ENCODE measurements at places on chromosomes 7 and 10. TPM values are rescaled to one million over a fixed set of nuclear protein-coding genes. Genes with fewer than 3 reads are reported as not detected.

DNA sequence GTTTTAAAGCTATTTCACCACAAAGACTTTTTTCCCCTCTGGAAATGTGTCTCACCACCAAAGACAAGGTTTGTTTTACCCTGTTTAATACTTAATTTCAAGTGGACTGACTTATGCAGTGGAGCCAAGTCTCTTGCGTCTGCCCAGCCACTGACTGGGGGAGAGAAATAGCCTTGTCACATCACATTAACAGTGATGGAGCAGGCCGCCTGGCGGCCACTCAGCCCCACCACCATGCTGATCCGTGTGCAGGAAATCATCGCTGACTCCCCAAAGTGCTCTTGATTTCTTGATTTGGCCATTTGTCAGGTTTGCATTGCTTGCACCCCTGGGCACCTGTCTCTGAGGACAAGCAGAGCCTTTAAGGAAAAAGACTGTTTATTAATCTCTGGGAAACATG is 334.1 kb downstream of the GLRX3 start:
- no peak overlapping the region for H3K4me3 ChIP-seq
- no peaks in the 10 kb centered on the region for H3K27me3 ChIP-seq
- no peaks in the 10 kb centered on the region for H3K4me1 ChIP-seq

RSPH10B2 gene
- total RNA-seq = not detected

CHRM2 gene
- not detected for total RNA-seq

- peaks cover 14% of the 10 kb centered on the region for H3K4me1 ChIP-seq
- H3K4me3 ChIP-seq = no peak overlapping the region
- no peaks in the 10 kb centered on the region for H3K27me3 ChIP-seq
- DNase-seq = peak; percentile 37
- H3K27ac ChIP-seq = no peak overlapping the region
- no peaks in the 10 kb centered on the region for H3K36me3 ChIP-seq
These were observed 480.1 kb downstream of the INHBA start for GRCh38 chr7:41222746-41223145.

DNA sequence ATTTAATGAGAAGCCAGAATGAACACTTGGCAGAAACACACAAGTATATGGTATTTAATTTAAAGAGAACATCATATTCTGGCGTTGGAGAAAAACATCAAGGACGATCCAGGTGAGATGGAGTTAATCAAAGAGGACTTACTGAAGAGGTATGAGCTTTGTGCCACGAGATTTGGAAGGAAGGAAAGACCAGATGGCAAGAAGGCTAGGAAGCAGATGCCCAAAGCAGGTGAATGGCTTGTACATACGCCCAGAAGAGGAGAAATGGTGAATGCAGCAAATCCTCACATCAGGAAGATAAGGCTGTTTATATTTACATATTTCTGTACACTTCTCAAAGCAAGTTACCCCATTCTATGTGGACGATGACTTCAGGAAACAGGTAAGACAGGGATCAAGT is 163.9 kb upstream of the PLXNA4 start:
- H3K27ac ChIP-seq = no peak overlapping the region
- H3K4me1 ChIP-seq = no peaks in the 10 kb centered on the region
- H3K4me3 ChIP-seq = no peak overlapping the region
- no peaks in the 10 kb centered on the region for H3K36me3 ChIP-seq

KCND2 gene
- not detected for total RNA-seq

DNA sequence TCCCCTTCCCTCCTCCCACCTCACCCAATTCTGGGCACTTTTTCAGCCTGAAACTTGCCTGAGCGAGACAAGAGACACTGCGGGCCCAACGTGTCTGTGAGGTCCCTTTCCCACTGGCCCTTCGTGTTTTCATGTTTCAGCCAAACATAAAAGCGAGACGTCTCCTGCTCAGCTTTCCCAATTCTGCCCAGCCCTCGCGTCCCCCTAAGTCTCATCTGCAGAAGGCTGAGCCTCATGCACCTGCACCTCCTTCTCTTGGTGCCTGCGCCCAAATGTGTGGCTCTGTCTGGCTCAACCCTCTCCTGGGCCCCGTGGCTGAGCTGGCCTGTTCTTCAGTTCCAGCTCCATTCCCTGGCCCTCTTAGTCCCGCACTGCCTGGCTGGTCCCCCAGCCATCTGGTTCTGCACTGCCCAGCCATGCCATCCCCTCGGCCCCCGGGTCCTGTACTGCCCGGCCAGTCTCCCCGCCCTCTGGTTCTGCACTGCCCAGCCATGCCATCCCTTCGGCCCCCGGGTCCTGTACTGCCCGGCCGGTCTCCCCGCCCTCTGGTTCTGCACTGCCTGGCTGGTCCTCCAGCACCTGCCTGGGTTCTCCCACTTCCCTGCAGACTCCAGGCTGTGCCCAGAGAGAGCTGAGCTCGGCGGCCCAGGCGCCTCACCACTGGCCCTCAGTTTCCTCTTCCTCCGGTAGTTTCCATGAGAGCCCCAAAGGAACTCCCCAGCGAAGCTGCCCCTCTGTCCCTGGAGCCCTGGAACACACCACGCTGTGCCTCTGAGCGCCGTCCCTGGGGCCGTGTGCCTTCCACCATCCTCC is 224.1 kb downstream of the DNAJB6 start:
- H3K4me1 ChIP-seq = no peaks in the 10 kb centered on the region
- H3K4me3 ChIP-seq = no peak overlapping the region
- no peak for DNase-seq
- no peak overlapping the region for H3K27ac ChIP-seq
- H3K36me3 ChIP-seq = no peaks in the 10 kb centered on the region

CDH23 gene
- not detected for total RNA-seq

GRCh38 chr7:7188091-7188490 is 5.7 kb downstream of the C1GALT1 start:
- H3K4me3 ChIP-seq = no peak overlapping the region
- peaks cover 9% of the 10 kb centered on the region for H3K4me1 ChIP-seq
- H3K36me3 ChIP-seq = no peaks in the 10 kb centered on the region
- no peak overlapping the region for H3K27ac ChIP-seq
- no peaks in the 10 kb centered on the region for H3K27me3 ChIP-seq

GRCh38 chr10:68403701-68404100 is 3.4 kb downstream of the RUFY2 start:
- no peaks in the 10 kb centered on the region for H3K27me3 ChIP-seq
- H3K27ac ChIP-seq = no peak overlapping the region
- DNase-seq = no peak
- H3K4me1 ChIP-seq = peaks cover 6% of the 10 kb centered on the region
- no peak overlapping the region for H3K4me3 ChIP-seq

MAT1A gene
- total RNA-seq = not detected

DNA sequence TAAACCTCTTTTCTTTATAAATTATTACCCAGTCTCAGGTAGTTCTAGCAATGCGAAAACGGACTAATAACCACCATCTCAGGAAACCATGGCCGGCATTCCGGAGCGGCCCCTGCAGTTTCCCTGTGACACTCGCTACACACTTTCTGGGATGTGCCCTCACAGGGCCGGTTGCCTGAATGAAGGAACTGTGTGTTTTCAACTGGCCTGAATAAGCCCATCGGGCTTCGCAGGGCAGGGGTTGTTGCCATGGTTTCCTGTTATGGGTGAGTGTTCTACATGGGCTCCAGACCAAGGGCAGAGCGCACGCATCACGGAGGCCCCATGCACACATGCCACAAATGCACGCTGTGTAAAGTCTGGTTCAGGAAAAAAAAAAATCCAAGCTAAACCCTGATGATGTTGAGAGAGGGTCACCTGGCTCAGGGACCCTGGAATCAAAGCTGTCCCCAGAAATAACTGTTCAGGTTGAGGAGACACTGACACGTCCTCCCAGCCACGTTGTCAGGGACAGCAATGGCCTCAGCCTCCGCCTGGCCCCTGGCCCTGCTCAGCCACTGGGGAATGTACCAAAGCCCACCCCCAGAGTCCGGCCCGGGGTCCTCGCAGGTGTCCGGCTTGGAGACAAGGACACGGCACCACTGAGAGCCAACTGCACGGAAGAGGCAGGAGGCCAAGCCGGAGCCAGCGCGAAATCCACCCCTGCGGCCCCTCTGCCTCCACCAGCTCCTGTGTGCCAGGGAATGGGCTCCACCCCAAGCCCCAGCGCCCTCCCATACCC is 47.9 kb downstream of the STK32C start:
- no peaks in the 10 kb centered on the region for H3K27me3 ChIP-seq
- no peak overlapping the region for H3K4me3 ChIP-seq
- H3K27ac ChIP-seq = no peak overlapping the region

DNA sequence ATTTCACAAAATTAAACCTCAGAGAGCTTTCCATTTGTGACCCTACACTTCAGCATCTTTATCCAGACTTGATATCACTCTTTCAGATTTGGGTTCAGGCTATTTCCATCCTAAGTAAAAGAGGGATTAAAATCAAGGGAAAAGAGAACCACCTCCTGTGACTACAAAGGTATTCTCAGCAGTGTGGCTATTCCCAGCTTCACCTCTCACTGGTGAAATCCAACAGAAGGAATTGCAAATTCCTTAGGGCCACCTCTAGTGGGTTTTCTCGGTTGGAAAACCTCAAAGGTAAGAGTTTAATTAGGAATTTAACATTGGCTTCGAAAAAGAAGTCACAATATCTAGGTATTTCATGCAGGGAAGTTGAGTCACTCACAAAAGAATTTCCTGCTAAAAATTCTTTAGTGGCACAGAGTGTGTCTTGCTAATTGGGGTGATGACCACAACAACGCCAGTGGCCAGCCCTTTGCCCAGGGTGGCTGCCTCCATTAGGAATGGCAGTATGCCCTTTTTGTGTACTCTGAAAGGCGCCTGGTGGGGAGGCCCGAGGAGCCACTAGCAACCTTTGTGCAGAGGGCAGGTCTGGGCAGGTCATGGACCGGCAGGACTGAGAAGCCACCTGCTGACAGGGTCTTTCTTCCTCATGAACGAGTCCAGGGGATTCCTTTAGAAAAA is 52.2 kb downstream of the SEM1 start:
- H3K27me3 ChIP-seq = no peaks in the 10 kb centered on the region
- peaks cover 21% of the 10 kb centered on the region for H3K4me1 ChIP-seq
- no peaks in the 10 kb centered on the region for H3K36me3 ChIP-seq
- DNase-seq = peak; percentile 41

GRCh38 chr7:128727239-128727638 is 11.9 kb upstream of the CALU start:
- no peak overlapping the region for H3K27ac ChIP-seq
- H3K36me3 ChIP-seq = no peaks in the 10 kb centered on the region
- no peaks in the 10 kb centered on the region for H3K4me1 ChIP-seq
- no peak overlapping the region for H3K4me3 ChIP-seq
- no peak for DNase-seq

PPP1R3C gene
- 0.74 TPM for total RNA-seq

GRCh38 chr10:119742947-119743648 is 17.2 kb downstream of the INPP5F start:
- H3K36me3 ChIP-seq = no peaks in the 10 kb centered on the region
- no peak for DNase-seq
- H3K4me3 ChIP-seq = no peak overlapping the region
- peaks cover 6% of the 10 kb centered on the region for H3K4me1 ChIP-seq
- no peak overlapping the region for H3K27ac ChIP-seq

GRCh38 chr10:75508814-75509306 is 77.4 kb downstream of the LRMDA start:
- no peaks in the 10 kb centered on the region for H3K4me1 ChIP-seq
- H3K27ac ChIP-seq = no peak overlapping the region
- H3K4me3 ChIP-seq = no peak overlapping the region
- no peak for DNase-seq

- no peaks in the 10 kb centered on the region for H3K36me3 ChIP-seq
- H3K27ac ChIP-seq = no peak overlapping the region
- no peak for DNase-seq
- no peaks in the 10 kb centered on the region for H3K4me1 ChIP-seq
- H3K27me3 ChIP-seq = no peaks in the 10 kb centered on the region
These were observed 15.0 kb upstream of the MCM10 start for GRCh38 chr10:13146379-13146778.

- H3K27ac ChIP-seq = no peak overlapping the region
- no peaks in the 10 kb centered on the region for H3K36me3 ChIP-seq
- H3K4me1 ChIP-seq = peaks cover 4% of the 10 kb centered on the region
- no peak for DNase-seq
- H3K4me3 ChIP-seq = no peak overlapping the region
- H3K27me3 ChIP-seq = no peaks in the 10 kb centered on the region
These were observed 208.6 kb downstream of the ZNF365 start for GRCh38 chr10:62582804-62583208.

GRCh38 chr7:115410434-115410820 is 488.5 kb downstream of the MDFIC start:
- H3K4me1 ChIP-seq = peaks cover 2% of the 10 kb centered on the region
- peak; percentile 10 for DNase-seq
- H3K36me3 ChIP-seq = no peaks in the 10 kb centered on the region
- no peak overlapping the region for H3K4me3 ChIP-seq
- no peak overlapping the region for H3K27ac ChIP-seq

- DNase-seq = no peak
- no peaks in the 10 kb centered on the region for H3K4me1 ChIP-seq
- no peaks in the 10 kb centered on the region for H3K27me3 ChIP-seq
- no peaks in the 10 kb centered on the region for H3K36me3 ChIP-seq
- no peak overlapping the region for H3K4me3 ChIP-seq
- no peak overlapping the region for H3K27ac ChIP-seq
These were observed 150.2 kb upstream of the NFE2L3 start for GRCh38 chr7:26001662-26002244.

CCDC3 gene
- total RNA-seq = 1.2 TPM

DNA sequence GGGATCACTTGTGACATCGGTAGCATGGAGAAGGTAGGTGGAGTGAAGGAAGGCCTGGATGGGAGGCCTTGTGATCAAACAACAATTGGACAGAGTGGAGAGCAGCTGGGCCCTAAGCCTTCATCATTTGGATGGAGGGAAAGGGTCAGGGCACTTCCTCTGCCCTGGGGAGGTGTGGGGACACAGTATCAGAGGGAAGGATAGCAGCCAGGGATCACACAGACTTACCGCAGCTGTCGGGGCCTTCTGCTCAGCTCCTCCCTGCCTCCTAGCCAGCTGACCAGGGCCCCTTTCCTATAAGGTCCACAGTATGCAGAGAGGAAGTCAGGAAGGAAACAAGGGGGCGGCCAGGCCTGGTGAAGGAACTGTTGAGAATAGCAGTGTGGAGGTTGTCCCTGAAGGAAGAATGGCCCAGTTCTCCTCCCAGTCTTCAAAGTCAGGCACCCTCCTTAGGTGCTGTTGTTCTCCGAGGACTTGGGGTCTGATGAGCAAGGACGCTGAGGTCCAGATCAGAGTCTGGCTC is 62.1 kb downstream of the ABCC2 start:
- H3K27ac ChIP-seq = no peak overlapping the region
- H3K27me3 ChIP-seq = no peaks in the 10 kb centered on the region
- no peak overlapping the region for H3K4me3 ChIP-seq
- H3K4me1 ChIP-seq = peaks cover 18% of the 10 kb centered on the region
- no peaks in the 10 kb centered on the region for H3K36me3 ChIP-seq
- DNase-seq = peak; percentile 68

IFIT2 gene
- 0.51 TPM for total RNA-seq

ATG9B gene
- total RNA-seq = not detected

DNA sequence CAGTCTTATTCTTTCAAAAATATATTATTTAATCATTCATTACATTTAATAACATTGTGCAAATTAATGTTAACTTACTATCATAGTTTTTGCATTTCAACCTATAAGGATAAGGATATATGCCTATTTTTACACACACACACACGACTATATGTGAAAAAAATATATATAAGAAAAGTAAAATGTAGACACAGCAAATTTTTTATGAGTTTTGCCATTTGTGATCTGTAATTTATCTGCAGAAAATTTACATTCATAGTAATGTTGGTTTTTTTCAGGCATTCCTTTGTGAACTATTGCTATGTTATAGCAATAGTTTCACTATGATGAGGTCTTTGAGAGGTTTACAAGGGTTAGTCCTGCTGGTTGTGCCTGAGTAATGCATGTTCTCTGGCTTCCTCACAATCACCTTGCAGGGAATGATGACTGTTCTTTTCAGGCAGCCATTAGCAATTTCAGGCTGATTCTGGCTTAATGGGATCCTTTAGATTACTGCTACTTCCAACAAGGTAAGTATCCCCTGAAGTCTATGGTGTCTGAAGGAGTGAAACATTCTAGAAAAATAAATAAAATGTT is 183.7 kb upstream of the CDK1 start:
- no peaks in the 10 kb centered on the region for H3K27me3 ChIP-seq
- DNase-seq = no peak
- H3K27ac ChIP-seq = no peak overlapping the region
- H3K4me1 ChIP-seq = no peaks in the 10 kb centered on the region
- no peaks in the 10 kb centered on the region for H3K36me3 ChIP-seq

All from endothelial cell of umbilical vein (primary cell).